Activated T-helper 2 cell treated with anti-CD3 and anti-CD28 coated beads, Interferon-gamma antibody, Interleukin-2, Interleukin-4, amounts not matched to agents 10 μg/mL and 5 μg/mL and 100 μg/mL, durations not matched to agents 14 hours and 24 hours and 36 hours (primary cell): ENCODE measurements at places on chromosomes 5 and 9.

DNA sequence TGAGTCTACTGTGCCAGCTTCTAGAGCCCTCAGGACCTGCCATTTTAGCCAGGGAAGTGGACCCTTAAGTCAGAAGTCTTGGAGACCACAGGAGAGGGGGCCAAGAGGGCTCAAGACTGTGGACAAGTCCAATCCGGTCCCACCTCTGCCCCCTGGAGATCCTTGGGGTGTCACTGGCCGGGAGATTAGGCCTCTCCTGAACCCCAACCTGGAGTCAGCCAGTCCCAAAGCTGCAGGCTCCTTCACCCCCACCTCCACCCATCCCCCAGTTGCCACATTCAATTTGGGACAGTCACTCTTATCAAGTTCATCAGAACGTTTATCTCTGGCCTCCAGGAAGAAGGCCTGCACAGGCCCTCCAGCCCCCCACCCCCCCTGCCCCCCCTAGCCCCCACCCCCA is 290 bp downstream of the SLC23A1 start:
- no peak for DNase-seq

GRCh38 chr5:133932441-133933168 is 35.8 kb downstream of the C5orf15 start:
- DNase-seq: no peak

DNA sequence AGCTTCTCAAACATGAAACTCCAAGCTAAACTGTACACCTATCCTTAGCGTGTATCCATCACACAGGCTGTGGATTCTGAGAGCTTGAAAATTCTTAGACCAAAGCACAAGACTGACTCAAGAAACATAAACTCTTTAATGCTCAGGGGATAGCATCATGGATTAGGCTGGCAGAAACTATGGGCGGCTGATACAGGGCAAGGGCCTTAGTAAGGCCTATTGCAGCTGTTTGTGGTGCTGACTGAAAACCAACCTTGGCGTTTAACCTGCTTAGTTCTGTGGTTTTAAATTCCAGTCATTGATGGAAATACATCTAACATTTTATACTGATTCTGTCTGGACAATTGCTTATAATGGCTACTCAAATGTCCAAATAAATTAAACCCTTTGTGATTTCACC is 183.7 kb downstream of the TLR4 start:
- no peak for DNase-seq

- DNase-seq: peak; percentile 26
Observed at GRCh38 chr5:132491368-132492364, 1.1 kb upstream of the IRF1 start.

GRCh38 chr5:171288066-171288465 is 21.0 kb upstream of the TLX3 start:
- DNase-seq: no peak

DNA sequence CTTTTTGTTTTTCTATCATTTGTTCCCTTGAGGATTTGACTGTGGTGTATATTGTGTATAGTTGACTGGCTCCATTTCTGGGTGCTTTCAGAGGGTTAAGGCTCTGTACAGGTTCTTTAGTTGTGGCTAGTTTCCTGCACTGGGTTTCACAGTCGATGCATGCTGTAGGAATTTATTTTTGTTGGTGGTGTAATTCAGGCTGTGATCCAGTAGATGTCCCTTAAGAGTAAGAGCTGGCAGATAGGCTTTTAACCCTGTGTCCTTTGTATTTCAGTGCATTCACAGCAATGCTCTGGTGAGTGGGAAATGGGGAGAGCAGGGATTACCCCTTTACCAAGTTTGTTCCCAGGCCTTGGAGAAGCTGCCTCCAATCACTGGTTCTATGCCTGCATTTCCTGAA is 112.9 kb downstream of the SPATA31D1 start:
- DNase-seq: no peak

DNA sequence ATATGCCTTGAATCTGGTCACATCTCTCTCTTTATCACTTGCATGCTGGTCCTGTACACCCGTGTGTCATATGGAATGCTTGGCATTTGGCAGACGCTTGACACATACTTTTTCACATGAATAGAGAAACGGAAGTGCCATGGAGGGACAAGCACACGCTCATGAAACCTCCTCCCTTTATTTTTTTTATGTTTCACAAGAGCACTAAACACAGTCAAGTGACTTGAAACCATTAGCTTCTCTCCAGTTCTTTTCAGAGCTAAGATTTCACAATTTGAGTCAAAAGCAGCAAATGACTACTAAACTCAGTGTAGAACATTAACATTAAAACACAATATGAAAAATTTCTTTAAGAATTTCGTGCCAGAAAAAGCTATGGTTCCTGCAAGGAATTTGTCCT is 151.1 kb downstream of the DOCK2 start:
- DNase-seq: no peak

- DNase-seq: no peak
Observed at GRCh38 chr5:6615034-6615815, 17.6 kb downstream of the NSUN2 start.

DNA sequence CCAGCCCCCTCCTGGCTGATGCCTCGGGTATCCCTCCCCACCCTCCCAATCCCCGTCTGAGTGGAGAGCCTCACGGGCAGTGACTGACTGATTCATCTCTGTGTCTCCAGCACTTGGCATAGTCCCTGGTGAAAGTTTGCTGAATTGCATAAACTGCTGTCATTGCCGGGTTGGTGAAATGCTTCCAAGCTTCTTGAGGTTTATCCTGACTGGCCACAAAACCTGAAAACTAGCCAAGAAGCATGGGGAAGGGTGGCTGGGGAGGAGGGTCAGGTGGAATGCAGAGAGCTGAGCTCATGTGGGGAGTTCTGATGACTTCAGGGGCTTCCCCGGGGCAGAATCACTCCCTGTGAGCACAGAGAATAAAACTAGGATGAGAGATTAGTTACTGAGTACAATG is 56.9 kb upstream of the GGTA1 start:
- DNase-seq: no peak

DNA sequence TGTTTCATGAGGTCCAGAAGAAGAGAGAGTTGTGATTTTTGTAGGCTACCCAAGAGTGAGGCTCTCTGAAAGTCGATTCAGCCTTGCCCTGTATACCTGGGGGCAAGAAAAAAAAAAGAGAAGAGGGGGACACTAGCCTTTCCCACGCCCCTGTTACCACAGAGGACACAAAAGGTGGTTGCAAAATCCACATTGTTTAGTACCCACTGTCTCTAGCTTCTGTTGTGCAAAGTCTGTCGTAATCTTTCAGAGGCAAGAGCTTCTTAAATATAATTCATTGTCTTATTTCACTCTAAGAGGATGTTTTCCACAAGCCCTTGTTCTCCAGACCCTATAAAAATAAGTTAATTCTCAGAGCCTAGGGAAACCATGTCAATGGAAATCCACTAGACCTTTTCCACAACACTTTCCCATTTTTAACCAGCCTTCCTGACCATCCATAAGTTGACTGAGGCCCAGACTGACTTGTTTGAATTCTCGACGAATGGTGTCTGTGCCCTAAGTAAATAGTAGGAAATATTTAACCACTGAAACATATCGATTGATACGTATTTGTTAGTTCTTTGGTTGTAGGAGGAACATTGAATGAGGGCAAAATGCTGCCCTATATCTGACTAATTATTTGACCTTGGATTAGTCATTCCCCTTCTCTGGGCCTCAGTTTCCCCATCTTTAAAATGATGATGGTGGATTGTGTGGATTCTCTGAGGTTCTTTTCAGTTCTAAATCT is 182.7 kb downstream of the PAPPA start:
- no peak for DNase-seq

GRCh38 chr9:85729882-85730281 is 11.9 kb downstream of the AGTPBP1 start:
- no peak for DNase-seq

DNA sequence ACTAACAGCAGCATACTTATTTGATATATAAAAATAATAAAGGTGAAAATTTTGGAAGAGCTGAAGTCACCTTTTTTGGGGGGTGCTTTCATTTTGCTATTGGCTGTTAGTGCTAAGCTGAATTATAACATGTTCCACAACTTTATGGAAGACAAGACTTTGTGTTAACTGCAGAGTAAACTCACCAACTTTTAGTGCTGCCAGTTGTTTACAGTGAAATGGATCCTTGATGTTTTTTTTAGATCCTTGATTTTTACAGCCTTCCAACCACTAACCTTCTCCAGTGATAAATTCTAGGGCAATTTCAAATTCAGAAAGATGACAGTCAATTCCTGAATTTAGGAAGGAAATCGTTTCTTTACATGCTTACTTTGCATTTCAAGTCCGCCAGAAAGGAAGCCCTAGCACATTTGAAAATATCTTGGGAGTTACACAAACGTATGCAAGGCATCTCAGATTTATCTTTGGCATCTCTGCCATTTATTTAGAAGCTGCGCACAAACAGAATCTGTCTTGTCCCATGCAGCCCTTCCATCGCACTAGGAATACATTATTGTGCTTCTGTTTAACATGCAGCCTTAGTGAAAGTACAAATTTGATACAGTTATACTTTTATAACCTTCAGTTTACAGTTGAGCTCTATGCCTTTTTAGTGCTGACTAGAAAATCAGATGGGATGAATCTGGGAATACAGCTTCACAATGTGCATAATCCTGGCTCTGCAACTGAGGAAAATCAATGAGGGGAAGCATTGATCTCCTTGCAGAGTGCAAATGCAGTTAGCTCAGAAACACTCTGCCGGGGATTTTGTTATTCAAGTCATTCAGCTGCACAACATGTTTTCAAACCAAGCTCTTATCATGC is 142.4 kb upstream of the ZNF608 start:
- no peak for DNase-seq

DNA sequence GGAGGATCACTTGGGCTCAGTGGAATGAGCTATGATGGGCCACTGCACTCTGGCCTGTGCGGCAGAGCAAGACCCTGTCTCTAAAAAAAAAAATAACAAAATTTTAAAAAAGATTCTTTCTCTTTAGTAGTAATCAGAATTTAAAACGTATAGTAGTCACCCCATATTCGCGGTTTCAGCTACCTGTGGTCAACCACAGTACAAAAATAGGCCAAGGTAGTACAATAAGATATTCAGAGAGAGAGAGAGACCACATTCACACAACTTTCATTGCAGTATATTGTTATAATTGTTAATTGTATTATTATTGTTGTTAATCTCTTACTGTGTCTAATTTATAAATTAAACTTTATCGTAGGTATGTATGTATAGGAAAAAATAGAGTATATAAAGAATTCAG is 18.7 kb downstream of the INIP start:
- no peak for DNase-seq

DNA sequence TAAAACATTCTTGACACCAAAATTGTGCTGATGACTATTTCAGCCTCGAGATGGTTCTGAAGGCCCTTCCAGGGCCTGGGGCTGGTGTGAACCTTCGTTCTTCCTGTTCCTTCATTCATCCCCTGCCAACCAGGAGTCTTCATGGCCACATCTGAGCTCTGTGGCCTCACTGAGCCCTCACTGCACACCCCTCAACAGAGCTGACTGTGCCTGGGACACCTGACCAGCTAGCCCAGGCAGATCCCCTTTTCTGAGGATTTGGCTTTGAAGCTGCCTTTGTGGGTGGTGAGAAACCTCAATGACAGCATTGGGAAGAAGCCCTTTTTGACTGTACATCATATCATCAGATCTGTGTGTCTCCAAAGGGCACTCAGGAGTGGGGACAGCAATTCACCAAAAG is 13.8 kb downstream of the AK8 start:
- no peak for DNase-seq

GRCh38 chr9:20640331-20641187 is 18.3 kb upstream of the MLLT3 start:
- DNase-seq: peak; percentile 30

DNA sequence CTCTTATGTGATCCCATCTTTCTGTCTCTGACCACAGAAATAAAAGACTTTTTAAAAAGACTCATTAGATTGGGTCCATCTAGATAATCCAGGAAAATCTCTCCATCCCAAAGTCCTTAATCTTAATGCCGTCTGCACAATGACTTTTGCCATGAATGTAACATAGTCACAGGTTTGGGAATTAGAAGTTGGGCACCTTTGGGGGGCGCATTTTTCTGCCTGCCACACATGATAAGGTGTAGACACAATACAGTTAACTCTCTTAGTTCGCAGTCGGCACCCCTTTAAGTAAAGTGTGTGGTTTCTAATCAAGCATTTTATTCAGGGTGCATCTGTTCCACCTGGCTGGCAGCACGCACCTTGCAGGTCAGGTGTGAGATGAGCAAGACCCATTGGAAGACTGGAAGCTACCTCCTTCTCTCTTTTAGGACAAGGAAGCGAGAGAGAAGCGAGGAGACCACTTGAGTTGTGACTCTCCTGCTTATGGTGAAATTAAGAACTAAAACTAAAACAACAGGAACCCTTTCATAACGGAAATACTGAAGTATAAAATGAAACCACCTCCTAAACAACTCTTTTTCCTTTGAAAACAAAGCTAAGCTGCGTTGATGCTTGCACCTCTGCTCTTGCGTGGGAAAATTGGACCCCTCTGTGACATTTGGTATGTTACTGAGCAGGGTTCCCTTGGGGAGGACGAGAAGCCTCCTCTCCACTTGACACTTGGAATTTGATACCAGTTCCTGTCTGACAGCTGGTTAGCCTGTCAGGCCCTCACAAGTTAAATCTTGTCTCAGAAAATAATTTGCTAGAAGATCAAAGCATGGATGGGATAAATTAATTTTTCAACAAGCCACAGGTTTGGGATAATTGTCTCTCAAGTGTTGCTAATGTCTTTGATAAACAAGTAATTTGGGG is 304.6 kb upstream of the DMRT1 start:
- DNase-seq: no peak

DNA sequence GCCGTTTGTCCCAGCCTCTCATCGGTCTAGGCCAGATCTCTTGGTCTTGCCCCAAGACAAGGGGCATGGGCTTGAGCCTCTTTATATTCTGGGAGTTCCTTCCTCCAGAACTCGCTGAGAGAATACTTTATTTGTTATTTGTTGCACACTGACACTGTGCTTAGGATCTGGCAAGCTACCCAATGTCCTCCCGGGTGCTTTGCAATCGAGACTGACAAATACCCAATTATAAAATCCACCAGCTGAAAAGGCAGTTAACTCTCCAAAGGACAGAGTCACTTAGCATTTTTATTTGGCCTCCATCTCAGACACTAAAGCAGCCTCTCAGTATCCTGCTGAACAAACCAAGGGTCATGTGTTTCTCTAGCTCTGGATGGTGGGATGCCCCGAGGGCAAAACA is 500.2 kb upstream of the DAP start:
- DNase-seq: no peak
